ENCODE measurements at places on chromosomes 1 and 21. TPM values are rescaled to one million over a fixed set of nuclear protein-coding genes. Genes with fewer than 3 reads are reported as not detected.

Gene ANXA9
- total RNA-seq, result 0.39 TPM

Gene ZFYVE9
- total RNA-seq, result 48.6 TPM

Gene SLC19A1
- total RNA-seq, result 3.0 TPM

Gene GABRD
- total RNA-seq, result not detected

Gene OR10Z1
- not detected for total RNA-seq

Gene GREM2
- 5.1 TPM for total RNA-seq

Gene FCRLB
- total RNA-seq, result 1.3 TPM

Gene TCHH
- total RNA-seq, result not detected

Gene LRRC53
- total RNA-seq, result not detected

Gene DISP3
- under 0.01 TPM for total RNA-seq

Gene NCMAP
- total RNA-seq, result not detected

Gene HES5
- not detected for total RNA-seq

Gene CD101
- total RNA-seq, result 0.26 TPM

Gene IFI44
- total RNA-seq, result 34.0 TPM

Gene DMRTA2
- total RNA-seq, result not detected

Gene PLPP3
- total RNA-seq, result 344 TPM

Gene PLA2G2F
- total RNA-seq, result not detected

Gene SUSD4
- 0.32 TPM for total RNA-seq

Gene SELP
- 0.65 TPM for total RNA-seq

Gene GBP1
- 55.0 TPM for total RNA-seq

Gene BARHL2
- not detected for total RNA-seq

Gene MCOLN3
- total RNA-seq, result 13.7 TPM

Gene LZIC
- 40.1 TPM for total RNA-seq

Gene PRMT2
- total RNA-seq, result 103 TPM

Gene TEDDM1
- not detected for total RNA-seq

Gene AKR7A2
- 60.2 TPM for total RNA-seq

Gene AUNIP
- total RNA-seq, result 0.65 TPM

Gene SELL
- total RNA-seq, result 1.0 TPM

Gene FCRL5
- not detected for total RNA-seq

Gene CHI3L1
- 6,408 TPM for total RNA-seq

Gene ARPC5
- 234 TPM for total RNA-seq

Gene NGF
- total RNA-seq, result 7.2 TPM

Gene GBP3
- 48.4 TPM for total RNA-seq

Gene DMBX1
- not detected for total RNA-seq

Gene ANKRD45
- total RNA-seq, result 1.8 TPM

Gene FAM72A
- 1.8 TPM for total RNA-seq

Gene SLC37A1
- 3.9 TPM for total RNA-seq

Data from articular chondrocyte of knee joint (primary cell).